ENCODE measurements at places on chromosomes 5 and 9.

DNA sequence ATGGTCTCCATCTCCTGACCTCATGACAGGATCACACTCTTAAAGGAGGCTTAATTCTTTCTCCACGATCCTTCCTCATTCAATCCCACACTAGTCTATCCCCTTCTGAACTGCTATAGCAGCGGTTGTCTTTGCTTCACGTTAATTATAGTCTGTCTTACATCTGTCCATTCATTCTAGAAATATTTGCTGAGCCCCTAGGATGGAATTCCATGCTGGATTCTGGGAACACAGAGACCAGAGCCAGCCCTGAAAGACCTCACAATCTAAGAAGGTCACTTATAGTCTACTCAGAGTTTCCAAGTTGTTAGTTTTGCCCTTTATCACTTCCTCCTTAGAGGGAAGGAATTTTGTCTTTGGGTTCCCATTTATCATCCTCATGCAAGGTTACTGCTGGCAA lies 193.5 kb downstream of the GAS1 start:
- no peak for DNase-seq

DNA sequence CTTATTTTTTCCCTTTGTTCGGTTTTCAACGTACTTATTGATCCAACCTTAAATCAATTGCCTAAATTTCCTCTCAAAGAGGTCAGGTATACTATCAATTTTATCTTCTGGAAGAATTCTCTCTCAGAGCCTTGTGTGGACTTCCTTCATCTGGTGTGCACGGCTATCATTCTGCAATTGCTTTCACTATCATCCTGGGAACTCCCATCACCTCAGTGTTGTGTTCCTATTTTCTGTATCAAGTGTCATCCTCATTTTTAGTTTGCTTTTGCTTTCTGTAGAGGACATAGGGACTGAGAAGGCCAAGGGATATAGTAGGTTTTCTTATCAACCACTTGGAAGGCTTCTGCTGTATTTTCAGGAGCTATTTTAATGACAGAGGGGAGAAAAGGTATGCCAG lies 11.3 kb downstream of the STOM start:
- DNase-seq: no peak

- no peak for DNase-seq
Observed at GRCh38 chr5:112480501-112480900, 61.4 kb upstream of the EPB41L4A start.

GRCh38 chr9:4490705-4491625 lies 697 bp downstream of the SLC1A1 start:
- DNase-seq: no peak

DNA sequence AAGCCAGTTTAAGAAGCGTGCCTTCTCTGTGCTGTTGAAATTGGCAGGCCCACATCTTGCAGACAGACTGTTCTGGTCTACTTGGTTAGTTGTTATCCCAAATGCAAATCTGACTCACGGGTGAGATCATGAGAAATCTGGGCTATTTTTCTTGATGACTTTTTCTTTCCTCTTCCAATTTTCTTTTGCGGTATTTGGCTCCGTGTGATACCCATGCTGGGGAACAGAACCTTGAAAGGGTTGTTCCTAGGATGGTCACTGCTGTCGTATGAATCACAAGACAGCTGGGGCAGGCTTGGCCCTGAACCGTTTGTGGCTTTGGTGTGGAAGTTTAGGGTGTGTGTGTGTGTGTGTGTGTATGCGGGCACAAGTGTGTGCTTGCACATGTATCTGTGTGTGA lies 24.6 kb downstream of the PDZD2 start:
- no peak for DNase-seq

DNA sequence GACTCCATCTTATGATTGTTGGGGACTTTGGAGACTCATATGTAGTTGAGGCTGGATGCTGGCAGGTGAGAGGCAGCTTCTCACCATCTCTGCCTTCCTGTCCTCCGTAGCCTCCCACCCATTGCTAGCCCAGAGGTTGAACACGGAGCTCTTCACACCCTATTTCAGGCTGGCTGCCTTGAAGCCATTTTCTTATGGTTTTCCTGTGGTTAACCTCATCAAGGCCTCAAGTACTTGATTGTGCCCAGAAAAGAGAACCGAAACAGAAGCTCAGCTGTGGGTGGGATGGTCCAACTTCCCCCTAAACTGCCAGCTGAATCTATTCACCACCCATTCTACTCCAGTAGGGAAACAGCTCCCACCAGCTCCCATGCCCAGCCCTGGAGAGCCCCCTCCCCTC lies 102.9 kb downstream of the LIFR start:
- peak; percentile 19 for DNase-seq

DNA sequence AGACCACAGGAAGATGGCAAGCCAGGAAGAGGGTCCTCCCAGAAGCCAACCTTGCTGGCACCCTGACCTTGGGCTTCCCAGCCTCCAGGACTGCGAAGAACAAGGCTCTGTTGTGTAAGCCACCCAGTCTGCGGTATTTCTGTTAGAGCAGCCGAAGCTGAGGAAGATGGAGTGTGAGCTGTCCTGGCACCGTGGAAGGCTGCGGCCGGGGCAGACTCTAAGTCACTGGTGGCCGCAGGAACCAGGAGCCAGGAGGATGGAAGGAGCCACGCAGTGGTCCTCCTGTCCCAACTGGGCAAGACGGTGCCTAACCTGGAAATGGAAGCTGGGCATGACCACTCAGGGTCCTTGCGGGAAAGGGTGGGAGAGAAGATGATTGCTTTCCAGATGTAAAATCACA lies 89.1 kb downstream of the ZNF354C start:
- DNase-seq: no peak

- DNase-seq: no peak
Observed at GRCh38 chr9:133844881-133845410, 106.8 kb upstream of the SARDH start.

GRCh38 chr5:136510481-136510880 lies 145.1 kb upstream of the TRPC7 start:
- DNase-seq: no peak

DNA sequence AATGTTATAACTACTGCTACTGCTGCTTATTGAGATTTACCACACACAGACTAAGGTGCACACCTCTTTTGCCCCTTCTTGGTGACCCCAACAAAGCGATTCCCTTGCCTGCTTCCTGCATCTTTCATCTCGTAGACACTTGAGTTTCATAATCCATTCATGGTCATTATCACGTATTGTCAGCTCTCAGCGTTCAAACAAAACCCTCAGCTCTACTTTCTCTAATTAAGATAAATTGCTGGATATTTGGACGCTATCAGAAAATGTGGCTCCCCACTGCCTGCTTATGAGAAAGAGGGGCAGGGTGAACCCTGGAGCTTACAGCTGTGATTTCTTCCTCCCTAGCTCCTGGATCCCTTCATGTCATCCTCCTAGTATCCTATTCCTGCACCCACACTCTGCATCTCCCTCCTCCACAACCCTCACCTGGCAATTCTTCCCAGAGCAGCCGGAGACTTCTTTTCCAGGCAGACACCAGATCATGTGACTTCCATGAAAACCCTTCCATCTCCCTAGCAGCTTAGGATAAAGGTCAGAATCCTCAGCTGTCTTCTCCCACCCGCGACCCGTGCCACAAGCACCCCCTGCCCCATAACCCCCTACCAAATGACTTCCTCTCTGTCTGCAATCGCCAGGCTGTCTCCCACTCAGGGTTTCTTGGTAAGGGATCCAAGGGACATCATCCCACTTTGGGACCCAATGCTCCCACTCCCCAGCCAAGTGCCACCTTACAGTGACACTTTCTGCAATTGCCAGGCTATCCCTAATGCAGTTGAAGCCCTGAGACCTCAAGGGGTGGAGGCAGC lies 146.5 kb downstream of the NSG2 start:
- peak; percentile 35 for DNase-seq

- DNase-seq: no peak
Observed at GRCh38 chr9:90053027-90053426, 448.2 kb downstream of the GADD45G start.

DNA sequence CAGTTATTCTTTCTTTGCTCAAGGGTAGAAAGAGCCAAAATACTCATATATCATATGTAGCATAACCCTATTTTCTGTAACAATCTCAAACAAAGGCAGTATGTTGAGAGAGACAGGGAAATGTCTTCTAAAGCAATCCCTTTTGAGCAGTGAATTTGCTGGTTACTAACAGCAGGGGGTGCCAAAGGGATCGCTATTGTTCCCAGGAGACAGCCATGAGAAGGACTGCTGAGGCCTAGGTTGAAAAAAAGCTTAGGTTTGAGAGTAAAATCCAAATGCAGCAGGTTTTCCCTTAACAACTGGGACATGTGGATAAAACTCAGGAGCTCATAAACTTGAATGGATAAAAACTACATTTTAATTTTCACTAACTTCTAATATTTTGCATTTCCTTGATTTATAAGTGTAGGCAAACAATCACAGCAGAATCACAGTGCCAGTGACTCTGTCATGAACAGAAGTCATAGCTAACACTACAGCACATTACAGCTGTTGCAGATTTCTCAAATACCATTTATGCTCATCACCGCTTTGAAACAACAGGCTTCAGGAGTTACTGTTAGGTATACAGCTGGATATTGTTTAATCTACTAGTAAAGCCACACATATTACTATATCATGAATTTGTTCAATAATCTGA lies 148.4 kb downstream of the MAPKAP1 start:
- DNase-seq: no peak

- no peak for DNase-seq
Observed at GRCh38 chr5:176628406-176629228, 1.7 kb downstream of the SNCB start.

- DNase-seq: no peak
Observed at GRCh38 chr5:26948921-26949320, 89.5 kb downstream of the CDH9 start.

DNA sequence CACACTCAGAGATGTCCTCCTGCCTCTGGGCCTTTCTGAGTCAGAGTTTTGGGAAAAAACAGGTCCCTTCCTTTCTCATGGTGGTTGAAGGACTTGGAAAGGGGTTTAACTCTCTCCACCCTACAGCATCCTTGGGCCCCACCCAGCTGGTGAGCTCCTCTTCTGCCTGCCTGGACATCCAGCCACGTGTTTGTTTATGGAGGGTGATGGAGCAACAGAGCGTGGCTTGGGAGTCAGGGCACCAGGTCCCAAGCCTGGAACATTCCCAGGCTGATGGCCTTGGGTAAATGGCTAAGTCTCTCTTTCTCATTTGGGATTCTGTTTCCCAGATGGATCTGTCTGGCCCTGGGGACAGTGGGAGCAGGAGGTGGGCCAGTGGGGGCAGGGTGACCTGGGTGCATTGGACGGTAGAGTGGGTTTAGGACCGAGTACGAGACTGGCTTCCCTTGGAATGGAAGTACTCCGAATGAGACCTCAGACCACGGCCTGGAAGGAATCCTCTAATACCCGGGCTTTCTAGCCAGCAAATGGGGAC lies 141.1 kb upstream of the IRX2 start:
- DNase-seq: peak; percentile 56

GRCh38 chr5:111337688-111338087 lies 113.5 kb downstream of the CAMK4 start:
- no peak for DNase-seq

- no peak for DNase-seq
Observed at GRCh38 chr5:14250748-14251701, 107.9 kb downstream of the TRIO start.

- no peak for DNase-seq
Observed at GRCh38 chr5:21685522-21685921, 1167.6 kb downstream of the CDH12 start.

- no peak for DNase-seq
Observed at GRCh38 chr9:129164246-129164930, 13.7 kb downstream of the IER5L start.

- peak; percentile 89 for DNase-seq
Observed at GRCh38 chr5:90134892-90135291, 274.7 kb downstream of the CETN3 start.

DNA sequence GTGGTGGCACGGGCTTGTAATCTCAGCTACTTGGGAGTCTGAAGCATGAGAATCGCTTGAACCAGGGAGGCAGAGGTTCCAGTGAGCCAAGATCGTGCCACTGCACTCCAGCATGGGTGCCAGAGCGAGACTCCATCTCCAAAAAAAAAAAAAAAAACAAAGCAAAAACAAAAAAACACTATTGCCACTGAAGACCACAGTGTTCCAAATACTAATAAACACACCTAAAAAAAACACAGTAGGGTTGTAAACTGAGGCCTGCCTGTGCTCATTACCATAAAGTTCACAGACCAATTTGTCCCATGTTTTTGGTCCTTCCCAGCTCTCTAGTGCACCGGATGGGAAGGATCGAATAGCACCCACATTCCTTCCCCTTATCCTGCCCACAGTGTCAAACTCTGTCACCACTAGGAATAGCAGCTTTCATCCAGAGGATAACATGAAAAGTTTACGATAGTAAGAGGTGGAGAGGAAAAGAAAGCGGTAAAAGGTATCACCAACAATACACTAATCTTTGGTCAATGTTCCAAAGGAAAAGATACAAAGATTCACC lies 49.2 kb downstream of the MYO10 start:
- no peak for DNase-seq

GRCh38 chr9:116482740-116483139 lies 204.4 kb upstream of the TRIM32 start:
- DNase-seq: no peak

DNA sequence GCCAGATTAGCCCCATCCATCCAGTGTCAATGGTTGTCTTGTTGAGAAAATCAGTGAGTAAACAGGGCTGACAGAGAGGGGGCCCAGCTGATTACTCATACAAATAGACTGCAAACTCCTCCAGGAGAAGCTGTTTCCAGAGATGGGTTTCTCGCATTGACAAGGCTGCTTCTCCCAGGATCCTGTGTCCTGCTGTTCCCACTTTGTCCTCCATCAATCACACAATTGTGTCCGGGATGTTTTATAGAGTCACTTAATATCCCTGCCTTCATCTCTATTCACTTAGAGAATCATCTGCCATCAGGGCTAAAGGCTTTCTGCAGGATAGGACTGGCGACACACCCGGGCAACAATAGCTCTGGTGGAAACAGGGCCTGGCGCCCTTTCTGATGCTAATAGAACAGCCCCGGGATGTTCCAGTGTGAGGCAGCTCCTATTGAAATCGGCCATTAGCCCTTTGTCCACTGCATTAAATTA lies 71.7 kb upstream of the TBCA start:
- no peak for DNase-seq

GRCh38 chr9:79346350-79347020 lies 225.3 kb upstream of the TLE4 start:
- no peak for DNase-seq

- no peak for DNase-seq
Observed at GRCh38 chr9:93065135-93065720, 6.7 kb downstream of the SUSD3 start.

DNA sequence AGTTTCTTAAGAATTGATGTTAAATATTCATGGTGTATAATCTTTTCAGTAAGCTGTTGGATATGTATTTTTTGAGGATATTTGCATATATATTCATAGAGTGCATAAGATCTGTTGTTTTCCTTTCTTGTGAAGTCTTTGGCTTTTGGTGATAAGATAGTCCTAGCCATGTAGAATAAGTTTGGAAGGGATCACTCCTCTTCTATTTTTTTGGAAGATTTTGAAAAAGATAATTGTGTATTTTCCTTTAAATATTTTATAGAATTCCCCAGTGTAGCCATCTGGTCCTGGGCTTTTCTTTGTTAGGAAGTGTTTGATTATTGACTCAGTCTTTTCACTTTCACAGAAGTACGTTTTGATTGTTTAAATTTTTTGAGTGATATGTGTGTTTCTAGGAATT lies 318.8 kb upstream of the CDH10 start:
- no peak for DNase-seq
